Tongue (tissue), 3 donors: ENCODE measurements at places on chromosomes 1 and 21.

DNA sequence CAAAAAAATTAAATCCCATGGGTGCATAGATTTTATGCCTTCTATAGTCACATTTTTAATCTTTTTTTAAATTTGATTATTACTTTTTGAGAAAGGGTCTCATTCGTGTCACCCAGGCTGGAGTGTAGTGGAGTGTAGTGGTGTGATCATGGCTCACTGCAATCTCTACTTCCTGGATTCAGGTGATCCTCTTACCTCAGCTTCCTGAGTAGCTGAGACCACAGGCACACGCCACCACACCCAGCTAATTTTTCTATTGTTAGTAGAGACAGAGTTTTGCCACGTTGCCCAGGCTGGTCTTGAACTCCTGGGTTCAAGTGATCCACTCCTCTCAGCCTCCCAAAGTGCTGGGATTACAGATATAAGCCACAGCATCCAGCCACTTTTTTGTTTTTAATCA is 10.4 kb downstream of the CBR3 start:
- DNase-seq, result no peak

GRCh38 chr21:29265690-29266479 is 32.8 kb upstream of the BACH1 start:
- DNase-seq, result no peak

DNA sequence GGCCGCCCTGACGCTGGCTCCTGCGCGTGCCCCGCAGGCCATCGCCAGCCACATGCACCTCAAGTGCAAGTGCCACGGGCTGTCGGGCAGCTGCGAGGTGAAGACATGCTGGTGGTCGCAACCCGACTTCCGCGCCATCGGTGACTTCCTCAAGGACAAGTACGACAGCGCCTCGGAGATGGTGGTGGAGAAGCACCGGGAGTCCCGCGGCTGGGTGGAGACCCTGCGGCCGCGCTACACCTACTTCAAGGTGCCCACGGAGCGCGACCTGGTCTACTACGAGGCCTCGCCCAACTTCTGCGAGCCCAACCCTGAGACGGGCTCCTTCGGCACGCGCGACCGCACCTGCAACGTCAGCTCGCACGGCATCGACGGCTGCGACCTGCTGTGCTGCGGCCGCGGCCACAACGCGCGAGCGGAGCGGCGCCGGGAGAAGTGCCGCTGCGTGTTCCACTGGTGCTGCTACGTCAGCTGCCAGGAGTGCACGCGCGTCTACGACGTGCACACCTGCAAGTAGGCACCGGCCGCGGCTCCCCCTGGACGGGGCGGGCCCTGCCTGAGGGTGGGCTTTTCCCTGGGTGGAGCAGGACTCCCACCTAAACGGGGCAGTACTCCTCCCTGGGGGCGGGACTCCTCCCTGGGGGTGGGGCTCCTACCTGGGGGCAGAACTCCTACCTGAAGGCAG is 23.4 kb upstream of the ARF1 start:
- no peak for DNase-seq

DNA sequence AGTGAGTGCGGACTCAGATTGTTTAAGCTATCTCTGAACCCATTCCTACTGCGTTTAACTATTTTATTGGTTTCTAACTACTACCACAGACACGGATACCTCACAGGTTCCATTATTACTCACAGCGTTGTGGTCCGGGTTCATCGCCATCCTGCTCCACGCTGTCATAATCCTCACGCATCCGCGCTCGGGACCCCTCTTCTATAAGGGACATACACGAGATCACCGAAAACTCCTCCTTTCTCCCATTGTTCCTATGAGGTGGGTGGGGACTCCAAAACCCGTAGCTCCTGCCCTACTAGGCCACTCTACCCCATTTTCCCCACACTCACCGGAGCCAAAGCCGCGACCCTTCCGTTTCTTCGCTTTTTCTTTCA is 610 bp downstream of the RBM8A start:
- DNase-seq, result no peak

DNA sequence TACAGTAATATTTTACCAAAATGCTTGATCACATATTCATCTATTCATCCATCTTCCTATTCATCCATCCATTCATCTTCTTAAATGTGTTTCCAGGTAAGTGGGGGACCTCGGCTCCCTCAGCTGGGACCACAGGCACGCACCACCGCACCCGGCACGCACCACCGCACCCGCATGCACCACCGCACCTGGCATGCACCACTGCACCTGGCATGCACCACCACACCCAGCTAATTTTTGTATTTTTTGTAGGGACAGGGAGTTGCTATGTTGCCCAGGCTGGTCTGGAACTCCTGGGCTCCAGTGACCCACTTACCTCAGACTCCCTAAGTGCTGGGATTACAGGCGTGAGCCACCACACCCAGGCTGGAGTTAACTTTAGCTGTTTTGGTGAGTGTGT is 21.2 kb downstream of the ACTRT2 start:
- DNase-seq, result no peak

- DNase-seq, result no peak
Observed at GRCh38 chr1:115729756-115730155, 38.8 kb downstream of the CASQ2 start.

DNA sequence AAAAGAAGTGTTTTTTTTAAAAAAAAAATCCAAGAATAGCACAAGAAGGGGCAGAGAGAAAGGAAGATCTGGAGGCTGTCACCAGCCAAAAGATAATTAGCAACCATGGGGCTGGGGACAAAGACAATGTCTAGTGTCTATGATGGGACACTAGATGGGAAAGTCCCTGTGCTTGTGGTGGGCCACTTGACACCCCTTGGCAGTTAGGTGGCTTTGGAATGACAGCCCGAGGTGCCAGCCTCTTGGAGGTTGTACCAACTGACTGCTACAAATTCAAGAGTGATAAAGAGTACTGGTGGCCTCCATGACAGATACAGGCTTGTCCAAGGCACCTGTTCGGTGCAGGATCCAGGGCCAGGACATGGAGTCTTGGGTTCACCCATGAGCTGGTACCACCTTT is 21.6 kb downstream of the ATP2B4 start:
- DNase-seq, result no peak

GRCh38 chr1:115671176-115671934 is 29.6 kb downstream of the VANGL1 start:
- DNase-seq, result no peak
